ENCODE measurements at places on chromosomes 4 and X.

GRCh38 chr4:26255989-26256388, 64.8 kb upstream of the RBPJ start:
- no peak for DNase-seq

GRCh38 chr4:112775801-112776200, 138.9 kb downstream of the LARP7 start:
- DNase-seq = no peak

GRCh38 chr4:141757287-141757686, 120.9 kb downstream of the IL15 start:
- no peak for DNase-seq

DNA sequence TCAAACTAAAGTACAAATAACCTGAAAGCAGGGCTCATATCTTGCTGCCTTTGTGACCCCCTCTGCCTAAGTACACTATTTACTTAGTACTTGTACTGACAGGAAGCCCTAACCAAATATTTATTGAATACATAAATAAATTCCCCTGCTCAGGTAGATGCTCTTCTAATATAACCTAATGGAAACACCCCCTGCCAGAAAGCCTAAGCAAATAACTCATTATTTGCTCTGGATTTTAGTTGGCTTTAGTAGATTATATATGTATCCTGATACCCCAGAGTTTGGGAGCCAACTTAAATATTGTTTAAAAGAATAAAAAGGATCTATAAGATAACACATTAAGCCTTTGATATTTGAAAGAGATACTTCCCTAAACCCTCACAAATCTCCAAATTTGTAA, 318.2 kb downstream of the PPP1R2C start:
- no peak for DNase-seq

DNA sequence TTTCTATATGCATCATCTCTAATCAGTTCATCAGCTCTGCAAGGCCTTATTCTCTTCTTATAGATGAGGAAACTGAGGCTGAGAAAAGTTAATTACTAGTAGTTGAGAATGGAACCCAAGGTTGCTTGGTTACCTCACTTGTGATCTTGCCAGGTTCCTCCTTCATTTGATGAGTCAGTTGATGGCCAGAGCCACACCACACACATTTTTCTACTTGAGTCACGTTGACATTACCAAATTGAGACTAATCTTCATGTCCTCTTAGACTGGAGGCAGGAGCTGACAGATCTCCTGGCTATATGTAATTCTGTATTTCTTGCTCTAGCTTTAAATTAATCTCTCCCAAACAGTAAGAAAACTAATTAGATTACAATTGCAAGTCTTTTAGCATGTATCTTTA, 428.4 kb downstream of the AFF2 start:
- DNase-seq = no peak

DNA sequence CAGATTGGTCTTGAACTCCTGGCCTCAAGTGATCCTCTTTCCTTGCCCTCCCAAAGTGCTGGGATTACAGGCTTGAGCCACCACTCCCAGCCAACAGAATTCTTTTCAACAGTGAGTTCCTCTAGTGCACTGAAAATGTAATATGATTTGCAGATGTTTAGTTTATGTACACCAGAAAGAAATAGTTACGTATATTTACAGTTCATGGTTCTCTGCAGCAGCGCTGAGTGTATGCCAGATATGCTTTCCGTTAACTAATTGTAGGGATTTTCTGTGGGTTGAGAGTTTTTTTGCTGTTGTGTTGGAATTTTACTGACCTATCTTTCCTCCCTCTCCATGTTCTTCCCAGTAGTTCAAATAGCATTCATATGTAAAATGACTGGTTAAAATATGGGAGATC, 44.0 kb downstream of the GAB1 start:
- no peak for DNase-seq

GRCh38 chr4:152556283-152556682, 20.4 kb upstream of the FBXW7 start:
- no peak for DNase-seq

DNA sequence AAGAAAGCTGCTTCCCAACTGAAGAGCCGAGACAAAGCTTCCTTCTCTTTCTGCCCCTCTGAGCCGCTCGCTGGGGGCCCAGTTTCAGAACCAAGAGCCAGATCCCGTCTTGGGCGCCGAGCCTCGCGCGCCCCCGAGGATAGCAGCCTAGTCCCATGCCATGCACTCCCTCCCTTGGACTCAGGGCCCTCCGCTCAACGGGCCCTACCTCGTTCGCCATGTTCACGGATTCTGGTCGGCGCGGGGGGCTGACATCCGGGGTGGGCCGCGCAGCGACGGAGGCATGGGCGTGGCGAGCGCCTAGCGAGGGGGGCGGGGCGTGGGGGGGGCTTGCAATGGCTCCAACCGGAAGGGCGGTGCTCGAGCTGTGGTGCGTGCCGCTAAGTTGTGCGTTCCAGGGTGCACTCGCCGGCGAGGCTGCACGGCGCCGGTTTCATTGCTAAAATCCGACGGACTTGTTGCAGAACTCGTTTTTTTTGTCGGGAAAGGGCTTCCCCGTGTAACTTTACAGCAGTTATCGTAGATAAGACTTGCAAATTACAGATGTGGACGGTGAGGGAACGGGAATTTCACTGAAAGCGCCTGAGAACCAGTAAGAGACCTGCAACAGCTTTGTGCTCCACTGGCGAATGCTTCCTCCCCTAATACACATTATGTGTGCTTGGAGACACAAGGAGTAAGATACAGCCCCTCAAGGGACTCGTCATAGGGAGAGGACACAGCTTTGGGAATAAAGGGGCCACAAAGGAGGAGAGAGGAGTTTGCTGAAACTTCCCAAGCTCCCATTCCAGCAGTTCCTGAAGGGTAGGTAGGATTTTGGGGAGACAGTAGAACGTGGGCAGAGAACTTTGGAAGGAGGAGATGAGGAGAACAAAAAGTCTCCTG, at the start of gene ADH5:
TSS of gene ADH5 (minus strand) at position 308 of the 885 bp plus-strand sequence. CDS start at position 220, 88 bp downstream.
- peak; percentile 90 for DNase-seq

DNA sequence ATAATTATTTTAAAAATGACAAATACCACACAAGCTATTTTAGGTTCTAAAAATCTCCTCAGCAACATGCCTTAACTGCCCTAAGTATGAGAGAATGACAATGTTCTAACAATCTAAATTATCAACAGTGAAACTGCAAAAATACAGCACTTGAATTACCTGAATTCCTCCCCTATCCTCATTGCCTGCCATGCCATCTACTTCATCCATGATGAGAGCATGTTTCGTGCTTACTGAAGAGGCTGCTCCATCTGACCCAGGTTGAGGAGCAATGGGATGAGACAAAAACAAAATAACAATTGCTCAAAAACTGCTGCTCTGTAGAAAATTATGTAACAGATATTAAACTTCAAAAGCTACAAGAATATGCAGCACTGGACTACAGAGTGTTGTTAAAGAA, 63.3 kb downstream of the RFC1 start:
- DNase-seq = no peak

DNA sequence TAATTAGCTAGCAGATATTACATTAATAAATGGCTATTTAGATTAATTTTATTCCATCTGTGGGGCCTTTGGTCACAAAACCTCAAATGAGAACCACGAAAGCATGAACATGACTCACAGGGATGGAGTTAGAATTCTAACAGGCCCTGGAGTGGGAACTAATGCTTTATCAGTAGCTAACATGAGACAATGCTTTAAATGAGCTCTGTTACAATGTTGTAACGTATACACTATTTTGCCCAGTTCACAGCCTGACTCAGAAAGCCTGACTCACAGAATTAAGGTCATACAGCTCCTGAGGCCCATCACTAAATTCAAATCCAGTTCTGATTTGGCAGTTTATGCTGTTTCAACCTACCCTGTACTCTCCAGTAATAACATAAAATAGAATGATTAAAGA, 23.2 kb downstream of the VEGFC start:
- DNase-seq = no peak

- DNase-seq = no peak
These were observed 201.9 kb upstream of the BCOR start for GRCh38 chrX:40299641-40300046.

DNA sequence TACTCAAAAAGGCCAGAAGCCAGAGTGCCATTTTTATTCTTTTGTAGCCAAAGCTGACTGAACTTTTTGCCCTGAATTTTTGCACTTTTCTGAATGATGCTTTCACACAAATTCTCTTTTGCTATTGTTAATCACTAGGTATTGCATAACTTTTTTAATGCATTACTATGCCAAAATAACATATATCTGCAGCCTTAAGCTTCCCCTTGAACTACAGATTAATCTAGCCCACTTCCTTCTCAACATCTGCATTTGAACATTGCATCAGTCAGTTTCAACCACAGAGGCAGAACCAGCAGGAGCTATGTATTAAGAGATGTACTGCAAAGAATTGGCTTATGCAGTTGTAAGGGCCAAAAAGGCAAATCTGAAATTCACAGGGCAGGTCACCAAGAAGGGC, 197.6 kb upstream of the GYPA start:
- no peak for DNase-seq

DNA sequence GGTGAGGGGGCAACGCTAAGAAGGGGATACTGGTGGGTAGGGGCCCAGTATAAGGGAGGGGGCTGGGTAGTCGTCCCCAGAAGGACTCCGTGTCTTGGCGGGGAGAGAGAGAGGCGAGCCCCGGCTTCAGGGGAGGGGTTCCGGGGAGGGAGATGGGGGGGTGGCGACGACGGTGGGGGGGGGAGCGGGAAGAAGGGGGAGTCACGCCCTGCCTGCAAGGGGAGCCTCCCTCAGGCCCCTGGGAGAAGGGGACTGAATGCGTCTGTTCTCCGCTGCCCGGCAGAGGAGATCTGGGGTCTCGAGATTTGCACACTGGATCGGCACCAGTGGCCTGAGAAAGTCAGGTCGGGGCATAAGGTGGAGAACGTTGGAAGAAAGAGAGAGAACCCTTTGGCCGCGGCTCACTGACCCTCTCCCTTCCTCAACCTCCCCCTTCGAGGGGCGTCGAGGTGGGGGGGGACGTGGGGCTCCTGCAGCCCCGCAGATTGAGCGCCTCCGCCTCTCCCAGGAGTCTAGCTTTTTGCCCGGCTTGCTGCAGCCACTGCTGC, 609 bp upstream of the BCORL1 start:
- no peak for DNase-seq

GRCh38 chrX:37454537-37455285, 105.5 kb downstream of the PRRG1 start:
- no peak for DNase-seq

GRCh38 chr4:163556177-163556576, 61.7 kb downstream of the TMA16 start:
- DNase-seq = no peak

DNA sequence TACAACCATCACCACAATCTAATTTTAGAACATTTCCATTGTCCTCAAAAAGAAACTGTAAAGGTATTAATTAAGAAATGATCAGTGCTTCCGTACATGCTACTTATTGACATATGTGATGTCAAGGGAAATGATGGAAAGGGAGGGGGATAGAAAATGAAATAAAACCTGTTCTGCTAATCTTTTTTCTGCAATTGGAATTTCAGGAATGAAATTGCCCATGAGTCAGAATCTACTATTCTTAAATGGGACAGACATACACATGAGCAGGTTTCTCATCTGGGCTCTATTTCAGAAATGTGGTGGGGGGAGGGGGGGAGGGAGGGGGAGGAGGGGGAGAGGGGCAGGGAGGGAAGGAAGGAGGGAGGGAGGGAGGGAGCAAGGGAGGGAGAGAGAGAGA, 91.0 kb downstream of the SHROOM4 start:
- no peak for DNase-seq

- no peak for DNase-seq
These were observed 115.2 kb downstream of the GLRA3 start for GRCh38 chr4:174713821-174714220.

GRCh38 chrX:13223868-13224567, 95.8 kb downstream of the ATXN3L start:
- DNase-seq = no peak

DNA sequence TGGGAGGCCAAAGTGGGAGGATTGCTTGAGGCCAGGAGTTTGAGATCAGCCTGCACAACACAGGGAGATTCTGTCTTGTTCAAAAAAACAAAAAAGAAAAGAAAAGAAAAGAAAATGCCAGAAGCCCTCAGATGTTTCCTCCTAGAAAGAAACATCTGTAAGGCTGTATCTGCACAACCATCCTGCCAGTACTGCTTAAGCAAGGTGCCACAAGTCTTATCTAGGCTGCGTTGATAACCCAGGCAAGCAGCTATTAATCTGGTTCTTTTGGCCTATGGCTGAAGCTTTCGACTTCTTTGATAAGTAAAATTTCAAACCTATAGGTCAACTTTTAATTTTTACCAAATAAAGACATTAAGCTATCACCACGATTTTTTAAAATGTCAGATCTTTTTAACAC, 3.1 kb downstream of the COX18 start:
- no peak for DNase-seq

DNA sequence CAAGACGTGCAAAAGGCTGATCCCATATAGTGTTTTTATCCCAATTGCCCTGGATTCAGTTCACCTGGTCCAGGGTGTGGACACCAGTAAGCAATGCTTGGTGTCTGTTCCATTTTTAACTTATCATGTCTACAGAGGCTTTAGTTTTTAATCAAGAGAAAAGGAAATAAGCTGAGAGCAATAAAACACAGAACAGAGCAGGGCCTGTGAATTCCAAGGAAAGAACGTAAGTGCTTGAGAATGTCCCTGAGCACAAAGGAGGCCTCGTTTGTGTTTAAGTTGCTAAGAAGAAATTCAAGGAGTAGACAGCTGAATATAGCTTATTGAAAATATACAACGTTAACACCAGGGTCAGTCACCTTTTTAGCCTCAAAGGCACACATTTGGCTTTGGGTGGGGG, 191.3 kb downstream of the GPC3 start:
- DNase-seq = no peak

DNA sequence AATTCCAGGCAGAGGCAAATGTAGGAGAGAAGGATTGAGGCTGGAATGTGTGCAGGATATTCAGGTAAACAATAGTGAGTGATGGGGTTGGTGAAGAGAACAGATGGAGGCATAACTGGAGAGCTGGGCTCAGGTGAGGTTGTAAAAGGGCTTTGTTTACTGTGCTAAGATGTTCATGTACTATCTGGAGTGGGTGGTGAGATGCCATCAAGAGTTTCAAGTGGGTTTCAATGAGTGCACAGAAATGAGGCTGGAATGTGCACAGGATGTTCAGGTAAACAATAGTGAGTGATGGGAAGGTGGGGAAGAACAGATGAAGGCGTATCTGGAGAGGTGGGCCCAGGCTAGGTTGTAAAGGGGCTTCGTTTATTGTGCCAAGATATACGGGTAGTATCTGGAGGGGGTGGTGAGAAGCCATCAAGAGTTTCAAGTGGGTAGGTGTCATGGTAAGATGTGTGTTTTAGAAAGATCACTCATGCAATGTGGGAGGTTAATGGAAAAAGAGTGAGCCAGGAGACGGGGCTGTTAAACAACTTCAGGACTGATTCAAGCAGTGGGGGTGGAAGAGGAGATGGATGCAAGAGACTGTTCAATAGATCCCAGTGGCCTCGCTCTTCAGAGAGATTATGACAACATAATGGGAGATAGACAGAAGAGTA, 25.4 kb upstream of the NMU start:
- no peak for DNase-seq
